Colonic mucosa (tissue), 4 donors: ENCODE measurements at places on chromosomes 4 and X. TPM values are rescaled to one million over a fixed set of nuclear protein-coding genes. Genes with fewer than 3 reads are reported as not detected.
A peak's percentile ranks its signal among the peaks of the same experiment; 100 is the strongest.

The C4orf50 gene
- 0.13 TPM for total RNA-seq

The CACNA1F gene
- 1.0 TPM for total RNA-seq

The S100P gene
- 547 TPM for total RNA-seq

DNA sequence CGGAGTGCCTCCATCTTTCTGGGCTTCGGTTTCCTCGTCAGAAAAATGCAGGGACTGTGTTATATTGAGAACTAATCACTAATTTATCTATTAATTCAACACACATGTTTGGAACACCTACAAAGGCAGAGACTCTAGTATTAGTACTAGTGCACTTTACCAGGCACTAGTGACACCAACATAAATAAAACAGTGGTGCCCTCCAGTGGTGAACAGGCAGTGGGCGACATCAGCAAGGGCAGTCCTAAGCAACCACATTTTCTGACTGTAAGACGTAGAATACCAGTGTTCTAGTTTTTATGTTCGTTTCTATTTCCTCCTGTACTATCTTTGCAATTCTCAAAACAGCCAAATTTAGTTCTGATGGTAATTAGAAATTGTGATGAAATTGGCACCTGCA is 69.1 kb upstream of the UCP1 start:
- peak; percentile 48 for DNase-seq
- H3K27ac ChIP-seq, result no peak overlapping the region
- H3K4me1 ChIP-seq, result no peaks in the 10 kb centered on the region
- no peaks in the 10 kb centered on the region for H3K36me3 ChIP-seq
- no peaks in the 10 kb centered on the region for H3K27me3 ChIP-seq

- H3K4me3 ChIP-seq, result no peak overlapping the region
- H3K4me1 ChIP-seq, result no peaks in the 10 kb centered on the region
- H3K36me3 ChIP-seq, result no peaks in the 10 kb centered on the region
- no peaks in the 10 kb centered on the region for H3K27me3 ChIP-seq
Observed at GRCh38 chrX:2542826-2543521, 42.2 kb upstream of the DHRSX start.

DNA sequence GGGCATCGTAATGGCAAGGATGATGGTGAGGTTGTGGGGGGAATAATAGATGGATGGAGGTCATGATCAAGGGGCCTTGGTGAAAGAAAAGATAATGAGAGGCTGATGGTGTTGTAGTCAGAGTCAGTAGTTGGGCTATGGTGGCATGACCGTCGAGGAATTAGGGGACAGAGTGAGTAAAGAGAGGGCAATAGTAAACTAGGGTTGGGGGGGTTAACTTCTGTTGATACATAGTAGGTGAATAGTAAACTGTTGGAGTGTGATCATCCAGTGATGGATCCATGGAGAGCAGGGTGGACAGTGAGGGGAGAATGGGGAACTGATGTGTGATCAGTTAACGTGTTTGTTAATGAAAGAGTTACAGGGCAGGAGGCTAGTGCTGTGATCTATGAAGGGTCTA is 920 bp downstream of the FTSJ1 start:
- H3K36me3 ChIP-seq, result no peaks in the 10 kb centered on the region
- no peak for DNase-seq
- no peak overlapping the region for H3K27ac ChIP-seq
- H3K27me3 ChIP-seq, result no peaks in the 10 kb centered on the region

DNA sequence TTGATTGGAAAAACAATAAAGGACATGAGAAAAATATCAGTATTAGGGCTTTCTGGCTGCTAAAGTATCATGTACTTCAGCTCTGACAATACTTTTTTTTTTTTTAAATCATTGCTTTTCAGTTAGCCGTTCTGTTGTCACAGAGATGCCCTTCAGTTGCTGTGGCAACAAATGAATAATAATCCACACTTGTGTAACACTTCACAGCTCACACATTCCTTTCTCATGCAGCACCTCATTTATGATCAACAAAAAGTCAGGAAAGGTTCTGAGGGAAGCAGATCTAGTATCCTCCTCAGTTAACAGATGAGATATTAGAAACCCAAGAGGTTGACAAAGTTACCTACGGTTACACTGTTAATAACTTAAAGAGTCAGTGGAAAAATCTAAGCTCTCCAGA is 444.2 kb upstream of the SLIT2 start:
- no peak for DNase-seq
- H3K27ac ChIP-seq, result no peak overlapping the region
- no peaks in the 10 kb centered on the region for H3K4me1 ChIP-seq
- H3K27me3 ChIP-seq, result no peaks in the 10 kb centered on the region
- no peaks in the 10 kb centered on the region for H3K36me3 ChIP-seq

DNA sequence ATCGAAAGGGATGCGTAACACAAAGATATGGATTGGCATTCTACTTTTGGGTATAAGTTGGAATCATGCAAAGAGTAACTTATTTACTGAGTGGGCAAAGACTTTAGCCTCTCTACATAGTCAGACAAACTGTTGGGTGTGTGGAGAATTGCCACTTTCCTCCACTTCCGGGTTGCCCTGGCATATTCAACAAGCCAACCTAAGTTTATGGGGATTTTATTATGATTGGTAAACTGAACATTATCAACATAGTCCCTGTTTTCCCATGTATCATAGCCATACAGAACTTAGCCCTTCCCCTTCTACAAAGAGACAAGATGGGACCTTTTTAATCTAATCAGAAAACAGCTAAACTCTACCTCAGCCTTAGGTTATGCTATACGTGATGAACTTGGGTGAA is 121.6 kb downstream of the AGTR2 start:
- no peak for DNase-seq
- H3K27ac ChIP-seq, result no peak overlapping the region
- no peaks in the 10 kb centered on the region for H3K4me1 ChIP-seq
- no peaks in the 10 kb centered on the region for H3K36me3 ChIP-seq

GRCh38 chr4:14621731-14622463 is 380.4 kb upstream of the CPEB2 start:
- H3K27ac ChIP-seq, result no peak overlapping the region
- H3K27me3 ChIP-seq, result no peaks in the 10 kb centered on the region
- H3K36me3 ChIP-seq, result no peaks in the 10 kb centered on the region
- DNase-seq, result no peak

DNA sequence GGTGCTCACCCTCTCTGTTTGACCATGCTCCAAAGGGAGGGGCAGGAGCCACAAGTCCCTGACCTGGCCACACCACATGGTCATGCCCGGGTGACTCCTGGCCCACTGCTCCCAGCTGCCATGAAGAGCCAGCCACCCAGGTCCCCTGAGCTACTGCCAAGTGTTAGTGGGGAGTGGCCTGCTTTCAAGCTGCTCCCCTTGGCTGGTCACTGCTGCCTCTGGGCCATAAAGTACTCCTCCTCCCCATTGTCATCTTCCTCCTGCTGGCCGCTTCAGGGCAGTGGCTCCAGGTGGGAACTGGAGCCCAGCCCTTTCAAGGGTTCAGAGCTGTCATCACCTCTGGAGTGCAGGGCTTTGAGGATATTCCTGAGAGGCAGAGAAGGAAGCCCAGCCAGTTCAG is 27.3 kb upstream of the RBBP7 start:
- no peaks in the 10 kb centered on the region for H3K27me3 ChIP-seq
- no peak overlapping the region for H3K27ac ChIP-seq
- no peaks in the 10 kb centered on the region for H3K4me1 ChIP-seq
- no peaks in the 10 kb centered on the region for H3K36me3 ChIP-seq
- DNase-seq, result no peak

GRCh38 chr4:25271866-25272265 is 38.0 kb downstream of the PI4K2B start:
- no peak for DNase-seq
- no peaks in the 10 kb centered on the region for H3K4me1 ChIP-seq
- H3K27ac ChIP-seq, result no peak overlapping the region
- H3K4me3 ChIP-seq, result no peak overlapping the region
- H3K27me3 ChIP-seq, result no peaks in the 10 kb centered on the region
- no peaks in the 10 kb centered on the region for H3K36me3 ChIP-seq

DNA sequence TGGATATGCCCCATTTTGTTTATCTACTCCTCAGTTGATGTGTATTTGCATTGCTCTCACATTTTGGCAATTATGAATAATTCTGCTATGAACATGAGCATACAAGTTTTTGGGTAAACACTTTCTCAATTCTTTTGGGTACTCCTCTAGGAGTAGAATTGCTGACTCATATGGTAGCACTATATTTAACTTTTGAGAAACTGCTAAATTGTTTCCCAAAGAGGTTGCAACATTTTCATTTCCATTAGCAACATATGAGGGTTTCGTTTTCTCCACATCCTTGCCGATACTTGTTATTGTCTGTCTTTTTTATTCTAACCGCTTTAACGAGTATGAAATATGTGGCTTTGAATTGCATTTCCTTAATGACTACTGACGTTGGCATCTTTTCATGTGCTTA is 185.4 kb downstream of the TSPAN5 start:
- no peak overlapping the region for H3K27ac ChIP-seq
- no peaks in the 10 kb centered on the region for H3K27me3 ChIP-seq
- H3K4me1 ChIP-seq, result no peaks in the 10 kb centered on the region
- no peak for DNase-seq
- no peaks in the 10 kb centered on the region for H3K36me3 ChIP-seq

DNA sequence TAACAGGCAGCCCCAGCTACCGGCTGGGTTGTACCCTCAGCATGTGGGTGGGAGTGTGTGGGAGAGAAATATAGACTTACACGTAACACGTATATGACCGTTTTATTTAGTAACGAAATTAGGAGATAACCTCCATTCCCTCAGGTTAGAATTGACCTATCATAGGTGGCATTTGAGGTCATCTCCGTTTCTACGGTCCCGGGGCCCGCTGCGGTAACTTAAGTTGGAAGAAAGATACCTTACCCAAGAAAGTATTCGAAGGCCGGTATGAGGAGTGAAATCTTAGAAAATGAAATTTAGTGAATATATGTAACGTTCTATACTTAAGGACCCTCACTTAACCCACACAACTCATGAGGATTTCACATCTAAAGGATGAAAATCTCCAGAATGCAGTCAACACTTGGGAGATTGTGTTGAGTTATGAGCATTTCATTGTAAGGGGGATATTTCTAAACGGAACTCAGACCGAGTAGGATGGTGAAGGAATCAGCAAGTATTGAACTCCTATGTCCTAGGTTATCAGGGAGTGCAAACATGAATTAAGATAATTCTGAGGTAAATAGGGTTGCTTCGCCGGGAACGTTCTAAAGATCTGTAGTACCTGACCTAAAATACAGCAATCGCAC is 891 bp downstream of the CISD2 start:
- H3K27me3 ChIP-seq, result no peaks in the 10 kb centered on the region
- DNase-seq, result peak; percentile 29
- H3K4me1 ChIP-seq, result no peaks in the 10 kb centered on the region
- H3K36me3 ChIP-seq, result no peaks in the 10 kb centered on the region
- peak overlapping the region; percentile 97 for H3K27ac ChIP-seq
- H3K4me3 ChIP-seq, result peak overlapping the region; percentile 52

DNA sequence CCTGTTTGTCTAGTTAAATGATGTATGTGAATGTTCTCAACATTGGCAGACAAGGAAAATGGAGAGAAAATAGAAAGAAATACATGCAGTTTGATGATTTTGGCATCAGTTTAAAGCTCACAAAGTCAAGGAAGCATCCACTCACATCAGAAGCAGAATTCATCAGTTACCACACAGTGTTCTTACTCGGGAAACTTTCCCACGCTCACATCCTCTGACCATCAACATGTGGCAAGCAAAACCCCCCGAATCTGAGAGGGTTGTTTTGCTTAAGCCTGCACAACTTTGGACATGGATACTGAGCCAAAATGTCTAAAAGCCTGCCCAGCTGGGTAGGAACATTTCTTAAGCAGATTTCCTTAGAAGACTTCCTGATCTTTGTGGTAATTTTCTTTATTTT is 407.6 kb downstream of the ANKRD50 start:
- no peak overlapping the region for H3K27ac ChIP-seq
- H3K4me3 ChIP-seq, result no peak overlapping the region
- H3K36me3 ChIP-seq, result no peaks in the 10 kb centered on the region
- H3K27me3 ChIP-seq, result no peaks in the 10 kb centered on the region
- no peak for DNase-seq
- H3K4me1 ChIP-seq, result no peaks in the 10 kb centered on the region

- H3K27me3 ChIP-seq, result no peaks in the 10 kb centered on the region
- H3K27ac ChIP-seq, result no peak overlapping the region
- H3K4me1 ChIP-seq, result no peaks in the 10 kb centered on the region
- H3K4me3 ChIP-seq, result no peak overlapping the region
Observed at GRCh38 chr4:144449611-144450010, 196.3 kb upstream of the HHIP start.

GRCh38 chr4:148296498-148296897 is 145.7 kb downstream of the NR3C2 start:
- DNase-seq, result no peak
- H3K27ac ChIP-seq, result no peak overlapping the region
- no peaks in the 10 kb centered on the region for H3K27me3 ChIP-seq
- H3K4me1 ChIP-seq, result peaks cover 4% of the 10 kb centered on the region

DNA sequence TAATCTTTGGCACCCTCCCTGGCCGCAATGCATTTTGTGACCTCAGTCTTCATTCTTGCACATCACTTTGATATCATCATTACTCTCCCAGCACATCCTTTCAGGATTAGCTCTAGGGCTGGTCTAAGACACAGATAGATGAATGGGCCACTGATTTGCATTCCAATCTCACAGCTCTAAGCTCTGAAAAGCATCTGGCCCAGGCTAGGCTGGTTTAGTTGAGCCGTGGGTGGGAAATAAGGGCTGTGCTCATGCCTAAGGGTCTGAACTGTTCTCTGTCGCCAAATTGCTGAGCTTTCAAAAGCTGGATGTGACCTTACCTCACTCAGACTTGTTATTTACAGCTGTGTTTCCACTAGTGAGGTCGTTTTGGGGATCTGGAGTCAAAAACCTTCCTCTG is 30.0 kb upstream of the SLC9A7 start:
- H3K27me3 ChIP-seq, result no peaks in the 10 kb centered on the region
- no peaks in the 10 kb centered on the region for H3K36me3 ChIP-seq
- no peak overlapping the region for H3K4me3 ChIP-seq
- no peak overlapping the region for H3K27ac ChIP-seq
- H3K4me1 ChIP-seq, result no peaks in the 10 kb centered on the region
- DNase-seq, result no peak

- no peaks in the 10 kb centered on the region for H3K4me1 ChIP-seq
- no peaks in the 10 kb centered on the region for H3K27me3 ChIP-seq
- no peak overlapping the region for H3K4me3 ChIP-seq
Observed at GRCh38 chrX:9456250-9457074, 8.4 kb upstream of the TBL1X start.
